Stimulated activated CD8-positive, alpha-beta memory T cell treated with anti-CD3 and anti-CD28 coated beads, Interleukin-15, amount 100 ng/mL, for 4 hours (primary cell): ENCODE measurements at places on chromosomes 7 and 10.

GRCh38 chr7:25069900-25070443 lies 55.1 kb downstream of the CYCS start:
- DNase-seq: no peak

DNA sequence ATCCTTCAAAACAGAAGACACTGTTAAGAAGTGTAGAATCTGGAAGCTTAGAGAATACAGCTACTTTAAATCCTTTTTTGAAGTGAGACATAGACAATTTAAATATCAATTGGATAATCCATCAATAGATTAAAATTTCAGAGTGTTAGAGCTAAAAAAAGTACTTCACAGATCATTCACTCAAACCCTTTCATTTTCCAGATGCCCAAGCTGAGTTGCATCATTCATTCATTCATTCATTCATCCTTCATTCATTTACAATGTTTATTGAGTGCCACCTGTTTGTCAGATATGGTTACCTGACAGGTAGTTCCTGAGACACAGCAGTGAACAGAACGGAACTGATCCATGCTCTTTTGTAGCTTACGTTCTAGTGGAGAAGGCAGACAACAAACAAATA lies 290.7 kb upstream of the MTPN start:
- DNase-seq: no peak

- DNase-seq: no peak
Observed at GRCh38 chr7:2924866-2925840, 81.0 kb upstream of the GNA12 start.

GRCh38 chr7:151175793-151176311 lies 8.4 kb upstream of the GBX1 start:
- DNase-seq: no peak

DNA sequence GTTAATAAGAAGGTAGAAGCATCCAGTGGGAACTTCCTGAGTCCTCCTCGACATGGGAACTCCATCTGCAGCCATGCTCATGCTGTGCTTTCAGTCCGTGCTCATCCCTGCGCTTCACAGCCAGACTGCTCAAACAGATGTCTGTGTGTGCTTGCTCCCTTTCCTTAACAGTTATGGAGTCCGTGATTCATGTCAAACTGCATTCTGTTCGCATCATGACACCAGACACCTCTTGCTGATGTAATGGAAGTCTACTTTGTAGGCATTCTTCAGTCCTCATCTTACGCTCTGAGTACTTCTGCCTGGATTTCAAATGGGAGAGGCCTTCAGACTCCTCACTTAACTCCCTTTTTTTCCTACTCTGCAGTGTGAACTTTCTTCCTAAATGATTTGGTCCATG lies 304.9 kb downstream of the SUGCT start:
- DNase-seq: no peak

- no peak for DNase-seq
Observed at GRCh38 chr7:142053988-142054387, 57.5 kb upstream of the MGAM2 start.

- no peak for DNase-seq
Observed at GRCh38 chr7:7799138-7799537, 80.7 kb upstream of the RPA3 start.

GRCh38 chr10:8049865-8050555 lies 4.5 kb upstream of the GATA3 start:
- no peak for DNase-seq

DNA sequence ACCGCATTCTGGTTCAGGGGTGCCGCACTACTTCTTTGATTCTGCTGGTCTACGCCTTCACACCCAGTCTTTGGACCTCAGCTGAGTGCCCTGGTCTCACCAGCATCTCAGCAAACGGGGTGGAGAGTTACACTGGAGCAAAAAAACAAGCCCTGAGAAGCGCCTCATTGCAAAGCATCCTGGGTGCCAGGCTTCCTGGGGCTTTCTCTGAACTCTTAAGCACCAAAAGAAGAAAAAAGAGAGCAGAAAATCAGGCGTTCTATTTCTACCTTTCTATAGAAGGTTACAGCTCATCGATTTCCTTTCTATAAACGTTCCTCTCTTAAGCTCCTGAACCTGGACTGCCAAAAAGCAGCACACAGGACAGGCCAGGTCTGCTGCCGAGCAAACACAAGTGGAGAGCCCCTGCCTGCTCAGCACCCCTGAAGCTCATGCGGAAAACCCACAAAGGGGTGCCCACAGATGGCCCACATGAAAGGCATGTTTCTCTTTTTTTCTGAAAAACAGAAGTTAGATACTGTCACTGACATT lies 217.9 kb downstream of the SFMBT2 start:
- DNase-seq: peak; percentile 42

- DNase-seq: no peak
Observed at GRCh38 chr7:30559611-30560010, 35.1 kb upstream of the GARS1 start.

- no peak for DNase-seq
Observed at GRCh38 chr7:118306771-118307170, 82.3 kb downstream of the ANKRD7 start.

DNA sequence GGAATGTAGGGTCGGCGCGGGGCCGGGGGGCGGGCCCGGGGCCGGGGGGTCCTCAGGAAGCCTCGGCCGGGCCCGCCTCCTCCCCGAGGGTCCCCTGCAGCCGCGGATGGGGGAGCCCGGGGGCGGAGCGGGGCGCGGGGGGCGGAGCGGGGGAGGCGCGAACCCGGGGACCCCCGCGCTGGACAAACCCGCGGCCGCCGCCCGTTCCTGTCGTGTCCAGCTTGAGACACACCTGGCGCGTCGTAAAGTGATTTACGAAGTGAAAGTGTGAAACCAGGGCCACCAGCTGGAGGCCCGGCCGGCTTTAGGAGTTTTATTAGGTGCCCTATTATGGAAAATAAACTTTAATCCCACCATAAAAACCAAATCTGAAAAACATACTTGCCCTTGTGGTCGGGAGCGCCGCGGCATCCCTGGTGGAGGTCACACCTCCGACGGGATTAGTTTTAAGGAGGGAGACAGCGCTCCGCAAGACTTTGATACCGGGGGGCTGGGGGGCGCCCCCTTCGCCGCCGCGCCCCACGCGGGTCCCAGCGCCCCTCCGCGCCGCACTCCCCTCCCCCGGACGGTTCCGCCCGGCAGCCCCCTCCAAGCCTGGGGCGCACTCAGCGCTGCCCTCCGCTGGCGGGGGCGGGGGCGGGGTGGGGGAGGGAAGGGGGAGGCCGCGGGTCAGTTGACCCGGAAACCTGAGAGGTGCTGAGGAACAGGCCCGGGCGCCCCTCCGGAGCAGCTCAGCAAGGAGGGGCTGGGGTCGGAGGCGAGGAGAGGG lies 10.3 kb downstream of the MNX1 start:
- no peak for DNase-seq

DNA sequence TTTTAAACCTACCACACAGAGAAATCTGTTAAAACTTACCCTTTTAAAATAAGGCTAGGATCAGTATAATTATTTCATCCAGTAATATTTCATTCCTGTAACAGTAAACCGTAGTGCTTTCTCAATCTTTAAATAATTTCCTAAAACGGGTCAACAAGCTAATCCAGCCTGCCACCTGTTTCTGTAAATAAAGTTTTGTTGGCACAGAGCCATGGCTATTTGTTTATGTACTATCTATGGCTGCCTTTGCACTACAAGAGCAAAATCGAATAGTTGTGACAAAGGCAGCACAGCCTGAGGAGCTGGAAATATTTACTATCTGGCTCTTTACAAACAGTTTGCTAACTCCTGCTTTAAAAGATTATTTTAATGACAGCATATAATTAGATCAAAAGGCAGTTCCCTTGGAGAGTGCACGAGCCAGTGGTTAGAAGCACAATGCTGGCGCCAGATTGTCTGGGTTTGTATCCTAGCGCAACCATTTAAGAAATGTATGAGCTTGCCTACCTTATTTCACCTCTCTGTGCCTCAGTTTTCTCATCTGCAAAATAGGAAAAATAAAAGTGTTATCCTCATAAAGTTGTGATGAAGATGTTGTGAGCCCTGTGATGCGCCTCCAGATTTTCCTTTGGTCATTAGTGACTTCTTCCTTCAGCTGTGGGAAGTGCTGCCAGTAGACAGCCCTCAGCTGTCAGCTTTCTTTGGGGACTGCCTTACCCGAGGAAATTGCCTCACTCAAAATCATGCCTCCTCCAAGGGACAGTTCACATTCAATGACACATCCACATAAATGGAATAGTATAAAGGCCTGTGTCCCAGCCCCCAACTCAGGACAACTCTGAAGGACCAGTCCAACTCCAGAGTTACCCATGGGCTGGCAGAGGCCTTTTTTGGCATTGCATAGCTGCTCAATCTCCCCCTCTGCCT lies 11.8 kb upstream of the MIOS start:
- no peak for DNase-seq

- DNase-seq: no peak
Observed at GRCh38 chr7:92133133-92133736, 1.0 kb downstream of the CYP51A1 start.

- no peak for DNase-seq
Observed at GRCh38 chr10:72069751-72070526, 18.4 kb downstream of the SPOCK2 start.

DNA sequence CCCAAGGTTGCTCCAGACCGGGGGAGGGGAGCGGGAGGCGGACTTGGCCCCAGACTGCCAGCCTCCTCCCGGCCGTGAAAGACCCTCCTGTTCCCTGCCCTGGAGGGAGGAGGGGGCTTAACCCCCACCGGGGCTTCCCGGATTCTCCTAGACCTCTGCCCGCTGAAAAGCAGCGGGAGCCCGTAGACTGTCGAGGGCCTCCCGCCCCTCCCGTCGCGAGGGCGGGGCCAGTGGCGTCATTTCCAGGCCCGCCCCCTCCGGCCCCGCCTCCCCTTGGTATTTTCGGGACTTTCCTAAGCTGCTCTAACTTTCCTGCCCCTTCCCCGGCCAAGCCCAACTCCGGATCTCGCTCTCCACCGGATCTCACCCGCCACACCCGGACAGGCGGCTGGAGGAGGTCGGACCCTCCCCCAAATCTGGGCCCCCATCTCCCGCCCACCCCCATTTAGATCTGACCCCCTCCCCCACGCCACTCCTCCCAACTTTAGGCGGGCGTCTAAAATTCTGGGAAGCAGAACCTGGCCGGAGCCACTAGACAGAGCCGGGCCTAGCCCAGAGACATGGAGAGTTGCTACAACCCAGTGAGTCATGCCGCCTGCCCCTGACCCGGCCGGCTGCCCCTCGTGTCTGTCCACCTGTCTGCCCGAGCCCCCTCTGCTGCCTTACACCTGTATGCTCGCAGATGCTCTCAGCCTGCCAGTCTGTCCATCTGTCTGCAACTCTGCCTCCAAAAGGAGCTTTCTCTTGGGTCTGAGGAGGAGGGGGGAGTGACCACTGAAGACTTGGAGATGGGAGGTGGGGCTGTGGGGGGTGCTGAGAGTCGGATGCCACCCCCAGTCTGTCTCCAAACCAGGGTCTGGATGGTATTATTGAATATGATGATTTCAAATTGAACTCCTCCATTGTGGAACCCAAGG lies at the start of gene NFKB2:
TSS of gene NFKB2 (plus strand) at position 306 of the 917 bp plus-strand sequence. CDS start at position 561, 255 bp downstream.
- DNase-seq: peak; percentile 76

DNA sequence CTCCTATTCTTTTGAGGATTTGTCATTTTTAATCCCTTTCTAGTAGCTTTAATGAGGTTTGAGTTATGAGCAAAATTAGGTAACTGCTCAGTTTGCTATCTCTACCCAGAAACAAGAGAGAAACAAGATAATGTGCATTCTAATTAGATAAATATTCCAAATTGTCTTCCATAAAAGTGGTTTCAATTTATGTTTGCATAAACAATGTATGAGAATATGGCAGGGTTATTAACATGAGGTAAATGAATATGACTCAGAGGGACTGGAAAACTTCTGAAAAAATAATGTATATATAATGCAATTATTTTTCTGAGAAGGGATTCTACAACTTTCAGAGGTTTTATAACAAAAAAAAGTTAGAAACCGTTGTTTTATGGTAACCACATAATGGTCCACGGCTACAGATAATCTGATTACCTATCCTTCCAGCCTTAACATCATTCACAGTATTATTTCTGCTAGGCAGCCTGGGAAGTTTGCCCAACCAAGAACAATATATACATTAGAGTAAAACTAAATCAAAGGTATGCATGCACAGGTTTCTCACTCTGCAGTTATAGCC lies 101.2 kb downstream of the CRPPA start:
- no peak for DNase-seq

GRCh38 chr7:2923886-2924574 lies 79.9 kb upstream of the GNA12 start:
- no peak for DNase-seq

GRCh38 chr7:124459101-124460055 lies 306.2 kb downstream of the GPR37 start:
- no peak for DNase-seq

DNA sequence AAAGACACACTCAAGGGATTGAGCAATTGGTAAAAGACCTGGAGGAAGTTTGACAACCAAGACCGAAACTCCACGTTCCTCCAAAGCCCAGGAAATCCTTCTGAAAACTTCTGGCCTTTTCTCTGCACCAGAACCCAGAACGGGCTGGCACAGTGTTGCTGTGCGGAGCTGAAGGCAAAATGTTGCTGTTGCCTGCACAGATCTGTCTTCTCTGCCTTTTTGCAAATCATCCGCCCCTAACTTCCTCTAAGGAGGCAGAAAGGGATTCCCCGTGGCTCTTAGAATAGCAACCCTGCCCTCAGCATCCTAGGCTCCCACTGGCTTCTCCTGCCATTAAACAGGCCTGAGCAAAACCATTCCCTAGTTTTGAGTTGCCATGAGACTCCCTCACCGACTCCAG lies 44.9 kb downstream of the FIGNL1 start:
- DNase-seq: no peak

GRCh38 chr7:130273933-130274255 lies 7.2 kb downstream of the CPA2 start:
- DNase-seq: no peak

- no peak for DNase-seq
Observed at GRCh38 chr7:22676385-22676784, 50.6 kb upstream of the IL6 start.

DNA sequence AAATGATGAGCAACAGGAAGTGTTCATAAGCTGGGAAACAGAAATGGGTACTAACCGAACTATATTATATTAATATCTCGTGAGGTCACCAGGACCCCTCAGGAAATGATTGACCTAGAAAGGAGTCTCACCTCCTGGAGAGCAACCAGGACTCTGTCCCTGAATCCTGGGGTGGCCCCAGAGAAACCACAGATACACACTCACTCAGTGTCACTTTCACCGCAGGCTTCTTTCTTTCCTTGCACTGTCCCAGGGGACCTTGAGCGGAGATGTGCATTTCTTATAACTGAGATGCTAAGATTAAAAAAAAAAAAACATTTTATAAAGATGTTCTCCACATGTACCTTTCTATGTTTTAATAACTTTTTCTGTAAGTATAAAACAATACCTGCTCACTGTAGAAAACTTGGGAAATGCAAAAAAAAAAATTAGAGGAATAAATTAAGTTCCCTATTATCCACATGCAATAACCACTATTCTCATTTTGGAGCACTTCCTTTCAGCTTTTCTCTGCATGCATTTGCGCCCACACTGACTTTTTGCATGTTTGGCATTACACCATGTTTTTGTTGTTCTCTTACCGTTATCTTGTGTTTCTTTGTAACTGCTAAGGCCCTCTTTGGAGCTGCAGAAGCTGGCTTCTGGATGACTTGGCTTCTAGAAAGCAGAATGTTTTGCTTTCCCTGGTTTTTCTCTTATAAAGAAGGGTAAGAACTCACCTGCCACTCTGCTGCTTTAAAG lies 15.0 kb downstream of the NOD1 start:
- DNase-seq: no peak
